ENCODE measurements at places on chromosomes 2 and 18. TPM values are rescaled to one million over a fixed set of nuclear protein-coding genes. Genes with fewer than 3 reads are reported as not detected.

- DNase-seq = peak; percentile 12
Measured at GRCh38 chr18:69935319-69936190, 12.1 kb downstream of the CD226 start.

Gene CEBPZOS
- total RNA-seq = 13.3 TPM

GRCh38 chr2:111050701-111051376, 69.9 kb upstream of the BCL2L11 start:
- no peak for DNase-seq

DNA sequence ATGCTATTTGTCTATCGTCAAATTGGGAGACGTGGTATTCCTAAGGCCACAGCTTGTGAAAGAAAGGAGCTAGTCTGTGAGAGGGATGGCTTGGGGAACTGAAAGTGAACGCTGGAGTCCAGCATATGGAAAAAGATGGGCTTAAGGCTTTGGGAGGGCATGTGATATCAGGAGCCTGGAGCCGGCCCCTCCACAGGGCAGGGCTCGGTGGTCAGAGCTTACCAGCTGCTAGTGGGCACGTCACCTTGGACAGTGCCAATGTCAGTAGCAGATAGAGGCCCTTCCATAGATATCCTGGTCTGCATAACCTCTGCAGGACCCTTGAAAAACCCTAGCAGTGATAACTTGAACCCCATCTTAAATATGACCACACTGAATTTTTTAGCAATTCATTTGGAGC, 259.1 kb upstream of the RAB6C start:
- DNase-seq = no peak

Gene INHBB
- 1.8 TPM for total RNA-seq

GRCh38 chr18:57585421-57585820, 1.1 kb downstream of the FECH start:
- DNase-seq = no peak

Gene CFAP65
- total RNA-seq = not detected

Measured in MG63 (cell line).